AML-193 (cell line): ENCODE measurements at places on chromosomes 16 and 17.

DNA sequence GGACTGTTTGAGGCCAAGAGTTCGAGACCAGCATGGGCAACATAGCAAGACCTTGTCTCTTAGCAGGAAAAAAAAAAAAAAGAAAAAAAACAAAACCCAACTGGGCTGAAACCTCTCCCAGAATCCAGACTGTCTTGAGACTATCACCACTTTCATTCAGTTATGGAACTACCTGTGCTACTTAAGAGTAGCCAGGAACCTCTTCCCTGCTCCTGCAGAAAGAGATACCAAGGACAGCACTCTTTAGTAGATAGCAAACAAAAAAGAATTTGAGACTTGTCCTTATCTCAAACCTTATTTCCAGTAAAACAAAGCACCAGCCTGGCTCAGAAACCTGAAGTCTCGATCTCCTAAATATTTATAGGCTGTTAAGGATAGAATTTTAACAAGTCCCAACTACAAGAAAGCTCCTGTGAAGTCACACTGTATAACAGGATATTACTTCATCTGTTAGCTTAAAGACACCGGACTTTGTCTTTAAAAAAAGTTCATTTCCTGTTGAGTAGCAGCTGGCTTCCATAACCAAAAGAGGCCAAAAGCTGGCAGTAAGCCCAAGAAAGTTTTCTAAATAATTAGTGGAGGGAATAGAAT, 5.1 kb downstream of the CDR2 start:
- peak; percentile 82 for DNase-seq

- DNase-seq, result no peak
Measured at GRCh38 chr16:1407753-1408152, 6.8 kb downstream of the UNKL start.

- no peak for DNase-seq
Measured at GRCh38 chr17:28446716-28447395, 26.6 kb upstream of the SLC13A2 start.

DNA sequence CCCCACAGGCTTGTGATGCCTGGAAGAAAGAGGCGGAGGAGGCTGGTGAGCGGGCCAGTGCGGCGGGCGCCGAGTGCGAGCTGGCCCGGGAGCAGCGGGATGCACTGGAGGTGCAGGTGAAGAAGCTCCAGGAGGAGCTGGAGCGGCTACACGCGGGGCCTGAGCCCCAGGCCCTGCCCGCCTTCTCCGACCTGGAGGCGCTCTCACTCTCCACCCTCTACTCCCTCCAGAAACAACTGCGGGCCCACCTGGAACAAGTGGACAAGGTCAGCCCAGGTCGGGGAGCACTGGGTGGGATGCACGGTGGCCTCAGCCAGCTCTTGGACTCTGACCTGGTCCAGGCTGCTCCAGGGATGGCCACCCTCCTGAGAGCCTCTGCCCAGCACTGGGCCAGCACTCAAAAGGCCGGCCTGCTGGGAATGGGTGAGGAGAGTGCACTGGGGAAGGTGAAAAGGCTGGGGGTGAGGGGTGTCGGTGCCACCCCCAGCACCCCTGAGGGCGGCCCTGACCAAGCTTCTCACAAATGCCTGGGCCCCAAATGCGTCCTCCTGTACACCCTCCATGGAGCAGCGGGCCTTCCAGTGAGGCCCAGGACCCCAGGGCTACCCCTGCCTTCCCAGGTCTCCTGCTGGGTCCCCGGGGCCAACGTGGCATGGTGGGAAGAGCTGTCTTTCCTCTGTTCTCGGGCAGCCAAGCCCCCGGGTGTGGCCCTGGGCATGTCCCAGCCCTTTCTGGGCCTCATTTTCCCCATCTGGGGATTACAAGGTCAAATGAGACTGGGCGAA, 20.8 kb downstream of the UNC13D start:
- DNase-seq, result no peak

- peak; percentile 33 for DNase-seq
Measured at GRCh38 chr16:25366078-25366477, 108.4 kb upstream of the ZKSCAN2 start.

- DNase-seq, result no peak
Measured at GRCh38 chr16:83967091-83967490, 953 bp upstream of the NECAB2 start.

GRCh38 chr16:57998992-57999365, 1.5 kb downstream of the ZNF319 start:
- DNase-seq, result no peak

GRCh38 chr16:54690710-54691109, 240.0 kb upstream of the IRX5 start:
- no peak for DNase-seq
